ENCODE measurements at places on chromosomes 12 and 14.

DNA sequence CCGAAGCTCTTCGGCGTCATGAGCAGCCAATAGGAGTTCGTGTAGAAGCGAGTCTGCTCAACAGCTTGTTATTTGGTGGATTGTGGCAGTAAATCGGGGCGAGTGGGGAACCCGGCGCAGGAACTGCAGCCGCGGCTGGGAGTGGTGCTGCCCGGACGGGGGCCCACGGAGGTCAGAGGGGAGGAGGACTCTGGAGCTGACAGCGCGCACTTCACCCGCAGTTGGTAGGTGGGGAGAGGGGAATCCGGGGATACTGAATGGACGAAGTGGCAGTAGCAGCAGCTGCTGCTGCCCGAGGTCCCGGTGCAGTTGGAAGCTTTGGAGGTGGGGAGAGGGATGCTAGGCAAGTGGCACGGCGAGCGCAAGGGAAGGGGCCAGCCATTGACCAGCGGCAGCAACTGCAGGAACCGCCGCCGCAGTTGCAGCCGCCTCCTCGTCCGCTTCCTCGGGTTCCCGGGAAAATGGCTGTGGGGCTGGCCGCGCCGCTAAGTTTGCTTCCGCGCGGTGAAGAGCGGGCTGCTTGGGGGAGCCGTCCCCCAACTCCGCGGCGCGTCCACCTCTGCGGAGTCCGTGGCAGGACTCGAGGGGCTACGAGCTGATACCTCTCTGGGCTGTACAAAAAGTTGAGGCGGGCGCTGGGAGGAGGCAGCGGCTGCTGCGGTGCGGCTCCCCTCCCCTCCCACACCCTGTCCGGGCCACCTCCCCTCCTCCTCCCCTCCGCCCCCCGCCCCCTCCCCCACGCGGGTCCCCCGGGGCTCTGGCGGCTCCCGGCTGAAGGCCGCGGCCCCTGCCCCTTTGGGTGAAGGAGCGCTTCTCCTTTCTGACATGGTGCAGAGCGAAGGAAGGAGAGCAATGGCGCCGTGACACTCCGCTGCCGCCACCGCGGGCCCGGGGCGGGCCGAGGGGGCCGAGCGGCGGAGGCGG is at the start of gene ARID4A:
Gene ARID4A (plus strand): TSS at position 79 of the 924 bp plus-strand sequence. CDS start 1,300 bp downstream, outside the sequence.
- peak; percentile 36 for DNase-seq
- peaks cover 61% of the 10 kb centered on the region for H3K4me1 ChIP-seq
- H3K27ac ChIP-seq, result peak within 1 kb of the TSS; percentile 94
- peak within 1 kb of the TSS; percentile 89 for H3K4me3 ChIP-seq
- H3K36me3 ChIP-seq, result peaks cover 22% of the 10 kb centered on the region

GRCh38 chr12:52643233-52644077 is 8.6 kb downstream of the KRT2 start:
- no peak overlapping the region for H3K27ac ChIP-seq
- no peak overlapping the region for H3K4me3 ChIP-seq
- H3K4me1 ChIP-seq, result peaks cover 53% of the 10 kb centered on the region
- no peaks in the 10 kb centered on the region for H3K36me3 ChIP-seq

- H3K27me3 ChIP-seq, result no peaks in the 10 kb centered on the region
- no peak overlapping the region for H3K27ac ChIP-seq
- no peaks in the 10 kb centered on the region for H3K4me1 ChIP-seq
- no peak overlapping the region for H3K4me3 ChIP-seq
- DNase-seq, result no peak
These were observed 954.8 kb upstream of the SEL1L start for GRCh38 chr14:82488473-82488872.

GRCh38 chr12:48696626-48697025 is 14.6 kb upstream of the KANSL2 start:
- H3K36me3 ChIP-seq, result peaks cover 40% of the 10 kb centered on the region
- DNase-seq, result no peak
- no peak overlapping the region for H3K4me3 ChIP-seq
- no peak overlapping the region for H3K27ac ChIP-seq
- H3K27me3 ChIP-seq, result no peaks in the 10 kb centered on the region
